ENCODE measurements at places on chromosomes 16 and 17.

- no peak for DNase-seq
Observed at GRCh38 chr16:55076053-55076452, 145.4 kb downstream of the IRX5 start.

- no peak for DNase-seq
Observed at GRCh38 chr16:83882163-83882885, 16.6 kb upstream of the MLYCD start.

DNA sequence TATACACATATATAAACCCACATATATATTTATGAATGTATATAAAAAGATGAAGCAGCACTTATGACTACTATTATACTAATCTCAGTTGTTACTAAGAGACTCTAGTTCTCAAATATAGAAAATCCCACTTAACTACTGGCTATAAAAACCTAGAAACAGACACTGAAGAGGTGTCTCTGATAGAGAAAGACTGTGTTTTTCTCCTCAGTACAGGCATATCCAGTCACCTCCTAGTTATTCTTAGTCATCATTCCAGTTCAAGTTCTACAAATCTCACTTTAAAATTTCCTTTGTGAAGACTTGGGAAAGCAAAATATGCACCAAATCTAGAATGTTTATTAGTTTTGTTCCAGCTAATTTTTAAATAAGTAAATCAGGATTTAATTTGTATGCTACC lies 93.9 kb downstream of the STH start:
- DNase-seq: no peak

DNA sequence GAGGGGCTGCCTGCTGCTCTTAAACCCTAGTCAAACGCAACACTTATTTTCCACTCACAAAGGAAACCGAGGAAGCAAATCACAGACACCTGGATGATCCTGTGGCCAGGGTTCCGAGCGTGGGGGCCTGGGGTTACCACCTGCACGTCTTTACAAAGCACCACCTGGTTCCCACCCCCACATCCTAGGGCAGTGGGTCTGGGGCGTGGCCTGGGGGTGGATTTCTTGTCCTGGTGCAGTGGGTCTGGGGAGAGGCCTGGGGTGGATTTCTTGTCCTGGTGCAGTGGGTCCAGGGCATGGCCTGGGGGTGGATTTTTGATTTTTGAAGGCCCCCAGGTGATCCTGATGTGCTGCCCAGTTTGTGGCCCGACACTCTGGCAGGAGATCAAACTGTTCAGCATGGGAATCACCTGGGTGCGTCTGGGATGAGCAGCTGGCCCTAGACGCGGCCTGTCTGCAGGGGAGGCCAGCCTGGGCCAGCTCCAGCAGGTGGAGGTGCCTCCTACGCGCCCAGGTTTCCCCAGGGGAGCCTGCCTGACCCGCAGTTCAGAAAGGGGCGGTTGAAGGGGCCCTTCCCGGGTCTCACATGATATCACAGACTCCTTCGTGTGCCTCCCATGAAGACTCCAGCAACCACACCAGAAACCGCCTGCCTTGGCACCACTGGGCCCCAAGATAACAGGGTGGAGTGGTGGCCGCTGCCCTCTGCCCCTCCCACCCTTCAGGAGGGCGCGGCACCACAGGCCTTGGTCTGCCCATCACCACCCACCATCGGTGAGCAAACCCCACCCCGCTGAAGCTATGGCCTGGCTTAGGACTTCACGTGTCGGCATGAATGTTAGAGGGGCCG lies 6.3 kb downstream of the HAGH start:
- DNase-seq: no peak

DNA sequence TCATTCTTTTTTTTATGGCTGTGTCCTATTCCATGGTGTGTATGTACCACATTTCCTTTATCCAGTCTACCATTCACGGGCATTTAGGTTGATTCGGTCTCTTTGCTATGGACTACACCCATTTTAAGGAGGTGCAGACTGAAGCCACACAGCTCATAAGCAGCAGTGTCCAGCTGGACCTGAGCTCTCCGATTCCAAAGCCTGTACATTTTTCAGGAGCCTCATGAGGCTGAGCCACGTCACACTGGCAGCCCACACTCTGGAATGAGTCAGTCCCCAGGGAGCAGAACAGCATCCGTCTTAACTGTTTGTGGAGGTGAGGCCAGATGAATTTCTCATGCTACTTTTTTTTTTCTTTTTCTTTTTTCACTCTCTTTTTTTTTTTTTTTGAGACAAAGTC lies 116.1 kb downstream of the C16orf95 start:
- no peak for DNase-seq

DNA sequence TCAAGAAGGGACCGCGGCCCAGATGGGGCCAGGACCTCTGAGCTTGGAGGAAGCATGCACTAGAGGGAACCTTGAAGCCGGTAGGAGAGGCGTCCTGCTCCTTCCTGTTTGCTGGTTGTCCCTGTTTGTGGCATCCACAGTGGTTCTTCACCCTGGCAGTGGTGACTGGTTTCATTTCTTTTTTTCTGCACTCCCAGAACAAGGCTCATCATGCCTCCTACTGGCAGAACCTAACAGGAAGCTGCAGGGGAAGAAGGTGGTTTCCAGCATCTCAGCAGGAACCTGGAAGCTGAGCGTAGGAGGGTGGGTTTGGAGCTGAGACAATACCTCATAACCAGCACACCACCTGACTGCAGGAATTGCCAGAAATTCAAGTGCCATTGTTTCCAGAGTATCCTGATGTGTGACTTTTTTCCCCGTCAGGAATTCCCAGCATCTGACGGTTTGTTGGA lies 5.8 kb downstream of the TMEM231 start:
- no peak for DNase-seq

GRCh38 chr16:79656553-79657115 lies 56.1 kb upstream of the MAF start:
- DNase-seq: no peak

DNA sequence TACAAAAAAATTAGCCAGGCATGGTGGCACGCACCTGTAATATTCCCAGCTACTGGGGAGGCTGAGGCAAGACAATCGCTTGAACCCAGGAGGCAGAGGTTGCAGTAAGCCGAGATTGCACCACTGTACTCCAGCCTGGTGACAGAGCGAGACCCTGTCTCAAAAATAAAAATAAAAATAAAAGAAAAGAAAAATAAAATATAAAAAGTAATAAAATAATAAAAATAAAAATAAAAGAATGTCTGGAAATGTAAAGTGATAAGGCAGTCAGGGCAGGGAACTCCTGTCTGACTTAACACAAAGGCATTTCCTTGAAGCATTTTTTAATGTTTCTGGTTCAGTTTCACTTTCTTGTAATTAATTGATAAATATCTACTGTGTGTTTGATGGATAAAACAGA lies 34.7 kb upstream of the DNAJA2 start:
- DNase-seq: no peak

- no peak for DNase-seq
Observed at GRCh38 chr17:4766201-4766600, 5.5 kb upstream of the TM4SF5 start.

DNA sequence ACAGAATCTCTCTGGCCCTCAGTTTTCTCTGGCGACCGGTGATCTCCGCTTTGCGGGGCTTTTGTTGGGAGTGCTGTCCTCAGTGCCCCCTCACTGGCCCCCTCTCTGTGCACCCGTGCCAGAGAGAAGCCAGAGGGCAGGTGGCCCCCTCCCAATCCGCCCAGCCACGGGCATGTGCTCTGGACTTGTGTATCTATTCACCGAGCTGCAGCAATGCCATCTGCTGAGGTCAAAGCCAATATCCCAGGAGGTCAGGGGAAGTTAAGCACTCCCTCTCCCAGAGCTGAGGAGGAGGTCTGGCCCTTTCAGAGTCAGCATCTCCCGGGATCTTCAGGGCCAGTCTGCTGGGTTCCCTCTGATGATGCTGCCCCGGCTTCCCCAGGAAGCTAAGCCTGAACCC lies 5.1 kb downstream of the CACNG5 start:
- DNase-seq: no peak

DNA sequence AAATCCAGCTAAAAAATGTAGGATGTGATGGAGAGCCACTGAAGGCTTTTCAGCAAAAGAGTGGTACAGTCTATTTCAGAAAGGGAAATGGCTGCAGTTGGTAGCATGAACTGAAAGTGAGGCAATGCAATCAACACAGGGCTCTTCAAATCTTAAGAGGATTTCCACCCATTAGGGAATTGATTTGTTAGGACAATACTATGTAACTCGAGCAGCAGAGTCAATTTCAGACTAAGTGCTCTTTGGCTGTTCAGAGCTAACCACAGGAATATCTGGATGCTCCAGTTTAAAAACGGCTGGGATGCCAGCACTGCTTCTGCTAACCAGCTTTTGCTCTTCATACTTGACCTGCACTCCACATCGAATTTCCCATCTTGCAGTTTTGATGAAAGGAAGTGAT lies 24.6 kb downstream of the CACNG1 start:
- DNase-seq: no peak

- no peak for DNase-seq
Observed at GRCh38 chr17:16877099-16877498, 94.8 kb downstream of the TNFRSF13B start.

DNA sequence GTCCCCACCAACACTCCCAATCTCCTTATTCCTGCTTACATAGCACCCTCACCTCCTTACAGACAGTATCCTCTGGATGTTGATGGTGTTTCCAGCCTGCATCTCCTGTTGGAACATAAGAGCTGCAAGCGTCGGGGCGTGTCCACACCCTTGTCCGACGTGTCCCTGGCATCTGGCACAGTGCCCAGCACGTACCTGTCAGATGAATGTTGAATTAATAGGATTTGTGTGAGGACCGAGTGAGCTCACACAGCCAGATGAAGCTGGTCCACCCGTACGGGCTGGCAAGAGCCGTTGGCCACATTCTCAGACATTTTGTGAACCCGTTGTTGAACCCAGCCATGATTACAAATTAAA lies 12.2 kb upstream of the CBX4 start:
- DNase-seq: no peak

DNA sequence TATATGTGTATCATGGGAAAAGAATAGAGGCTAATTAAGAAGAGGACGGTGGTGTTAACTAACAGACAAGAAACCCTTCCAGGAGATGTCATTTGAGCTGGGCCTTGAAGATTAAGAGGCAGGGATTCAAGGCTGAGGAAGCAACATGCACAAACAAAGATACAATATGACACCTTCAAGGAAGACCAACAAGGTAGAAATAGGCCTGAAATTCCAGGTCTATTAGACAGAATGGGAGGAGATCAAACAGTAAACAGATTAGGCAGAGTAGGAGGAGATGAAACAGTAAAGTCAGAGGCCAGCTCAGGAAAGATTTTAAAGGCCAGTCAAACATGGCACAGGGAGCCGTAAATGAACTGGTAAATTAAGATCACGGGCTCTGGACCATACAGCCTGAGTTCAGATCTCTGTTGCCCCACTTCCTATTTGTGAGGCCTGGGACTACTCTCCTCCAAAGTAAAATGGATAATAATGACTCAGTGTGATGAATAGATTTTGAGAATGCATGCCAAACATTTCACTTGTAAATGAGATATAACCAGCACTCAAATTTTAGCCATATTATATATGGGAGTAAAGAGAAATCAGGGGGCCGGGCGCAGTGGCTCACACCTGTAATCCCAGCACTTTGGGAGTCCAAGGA lies 38.9 kb downstream of the USP31 start:
- DNase-seq: no peak

DNA sequence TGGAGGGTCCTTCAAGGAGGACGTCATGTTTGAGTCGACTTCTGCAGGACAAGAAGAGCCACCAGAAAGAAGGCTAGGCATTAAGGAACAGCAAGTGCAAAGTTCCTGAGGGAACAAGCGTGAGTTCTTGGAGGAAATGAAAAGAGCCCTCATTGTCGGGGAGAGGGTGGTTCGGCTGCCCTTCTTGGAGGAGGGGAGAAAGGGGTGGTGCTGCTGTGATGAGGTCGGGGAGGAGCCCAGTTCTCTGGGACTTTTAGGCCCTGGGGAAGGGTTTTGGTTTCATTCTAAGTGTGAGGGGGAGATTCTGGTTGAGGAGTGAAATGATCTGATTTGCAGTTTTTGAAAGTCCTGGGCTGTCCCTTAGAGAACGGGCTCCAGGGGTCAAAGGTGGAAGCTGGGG lies 4.1 kb downstream of the BICDL2 start:
- no peak for DNase-seq

DNA sequence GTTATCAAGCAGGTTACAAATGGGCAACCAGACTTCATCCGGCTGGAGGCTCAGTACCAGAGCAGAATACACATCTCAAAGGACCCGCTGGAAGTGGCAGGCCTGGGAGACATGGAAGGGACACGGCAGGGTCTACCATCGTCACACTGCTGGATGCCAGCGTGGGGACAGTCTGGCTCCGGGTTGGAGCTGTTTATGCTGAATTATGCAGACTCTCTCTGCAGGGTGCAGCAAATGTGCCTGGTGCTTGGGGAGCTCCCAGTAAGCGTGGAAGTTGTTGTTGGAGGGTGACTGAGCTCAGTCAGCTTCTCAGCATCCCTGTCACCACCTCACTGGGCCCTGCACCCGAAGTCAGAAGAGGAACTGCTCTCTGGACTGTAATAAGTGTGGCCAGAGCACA lies 12.2 kb downstream of the WSCD1 start:
- no peak for DNase-seq

DNA sequence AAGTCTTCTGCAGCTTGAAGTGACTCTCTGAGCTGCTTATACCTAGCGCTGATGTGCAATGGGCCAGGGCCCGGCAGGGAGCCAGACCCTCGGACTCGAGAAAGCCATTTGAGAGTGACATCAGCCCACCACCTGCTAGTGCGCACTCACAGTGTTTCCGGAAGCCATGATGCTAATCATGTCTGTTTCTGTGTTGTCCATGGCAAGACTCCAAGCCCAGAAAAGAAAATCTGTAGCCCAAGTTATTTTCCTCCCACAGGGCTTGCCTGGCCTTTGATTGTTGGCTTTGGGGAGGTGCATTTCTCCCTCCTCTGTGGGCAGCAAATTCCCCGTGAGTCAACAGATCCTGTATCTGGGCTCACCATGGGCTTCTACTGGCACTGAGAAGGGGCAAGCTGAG lies 1.8 kb upstream of the CDRT4 start:
- no peak for DNase-seq

DNA sequence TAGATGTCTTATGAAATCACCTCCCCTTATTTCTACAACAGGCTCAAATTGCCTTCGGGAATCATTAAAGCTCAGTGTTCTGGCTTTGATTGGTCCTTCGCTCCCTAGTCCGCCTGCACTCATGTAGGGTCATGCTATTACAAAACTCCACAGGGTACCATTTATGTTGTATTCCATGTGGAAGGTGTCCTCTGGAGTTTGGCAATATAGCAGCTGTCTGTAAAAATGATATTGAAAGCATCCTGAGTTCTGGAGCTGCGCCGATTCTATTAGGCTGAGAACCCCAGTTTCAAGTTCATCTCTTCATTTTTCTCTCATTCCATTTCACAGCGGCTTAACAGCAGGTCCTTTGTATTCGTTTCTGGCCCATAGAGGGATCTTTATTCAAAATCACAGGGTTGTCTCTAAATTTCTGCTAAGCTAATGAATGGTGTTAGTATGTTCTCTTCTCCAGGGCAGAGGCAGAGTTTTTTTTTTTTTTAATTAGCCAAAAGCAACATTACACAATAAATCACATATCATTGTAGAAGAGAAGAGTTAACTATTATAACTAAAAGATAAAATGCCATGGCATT lies 71.9 kb upstream of the TEKT1 start:
- no peak for DNase-seq

GRCh38 chr16:53832896-53833544 lies 129.1 kb downstream of the FTO start:
- no peak for DNase-seq

Measured in right forelimb (tissue), 1 donor.